ENCODE measurements at places on chromosomes 5 and 9.

GRCh38 chr9:96423322-96423984, 5.3 kb upstream of the ZNF367 start:
- DNase-seq: no peak

DNA sequence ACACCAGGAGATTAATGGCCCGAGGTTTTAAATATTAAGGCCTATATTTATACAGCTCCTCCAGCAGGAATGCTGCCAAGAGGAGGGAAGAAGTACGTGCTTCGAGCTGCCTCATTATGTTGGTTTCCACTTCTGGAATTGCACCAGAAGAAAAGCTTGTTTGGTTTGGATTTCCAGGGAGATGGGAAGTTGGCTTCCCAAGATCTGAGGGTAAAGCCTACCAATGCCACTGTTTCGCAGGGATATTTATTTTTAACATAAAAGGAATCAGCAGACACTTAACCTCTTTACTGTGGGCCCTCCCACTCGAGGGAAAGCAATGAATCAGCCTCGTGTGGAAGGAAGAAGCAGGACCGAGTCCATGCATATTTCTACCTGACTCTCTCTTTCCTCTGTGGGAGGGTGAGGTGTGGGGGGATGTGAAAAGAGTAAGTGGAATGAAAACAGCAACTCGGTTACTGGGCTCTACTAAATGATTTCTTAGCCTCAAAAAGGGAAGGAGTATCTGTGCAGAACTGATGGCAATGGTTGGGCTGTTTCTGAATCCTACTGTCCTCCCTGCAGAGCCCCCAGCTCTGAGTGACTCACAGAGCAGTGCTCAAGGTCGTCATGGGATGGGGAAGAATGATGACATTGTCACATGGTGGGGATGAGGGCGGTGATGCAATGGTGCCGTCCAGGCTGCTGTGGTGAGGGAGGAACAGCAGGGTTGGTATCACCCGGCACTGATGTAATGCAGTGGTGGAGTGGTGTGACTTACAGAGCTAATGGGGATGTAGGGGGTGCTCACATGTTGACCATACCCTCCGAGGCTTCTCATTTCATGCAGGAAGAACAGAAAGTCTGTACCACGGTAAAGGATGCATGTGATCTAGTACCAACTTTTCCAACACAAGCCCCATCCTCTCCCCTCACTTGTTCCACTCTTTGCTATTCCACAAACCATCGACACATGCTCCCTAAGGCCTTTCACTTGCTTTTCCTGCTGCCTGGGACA, 215.0 kb upstream of the PANK3 start:
- no peak for DNase-seq

- DNase-seq: no peak
Measured at GRCh38 chr5:132099076-132099748, 25.6 kb downstream of the CSF2 start.

GRCh38 chr9:120899490-120900068, 22.6 kb upstream of the PHF19 start:
- no peak for DNase-seq

DNA sequence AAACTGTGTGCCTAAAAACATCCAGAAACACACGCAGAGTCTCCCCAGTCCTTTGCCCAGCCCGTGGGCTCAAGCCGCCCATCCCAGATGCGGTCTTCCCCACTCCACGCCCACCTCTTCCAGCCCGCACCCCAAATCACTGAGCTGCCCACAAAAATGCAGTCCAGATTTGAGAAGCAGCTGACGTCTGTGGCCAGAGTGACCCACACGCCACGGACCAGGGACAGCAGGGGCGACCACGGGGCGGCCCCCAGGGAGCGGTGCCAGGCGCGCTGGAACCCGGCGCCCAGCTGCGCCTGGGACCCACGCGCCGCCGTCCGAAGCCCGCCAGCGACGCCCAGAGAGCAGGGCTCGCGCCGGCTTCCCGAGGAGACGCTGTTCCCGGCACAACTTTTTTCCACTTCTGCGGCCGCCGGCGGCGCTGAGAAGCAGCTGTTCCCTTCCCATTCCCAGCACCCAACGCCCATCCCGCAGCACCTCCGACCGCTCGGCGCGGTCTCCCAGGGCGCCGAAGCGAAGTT, 674 bp downstream of the LHFPL2 start:
- DNase-seq: peak; percentile 13

Data from NCI-H1930 (cell line).